Fibroblast of skin of right biceps (primary cell): ENCODE measurements at places on chromosomes 7 and 10.

GRCh38 chr10:70053841-70054288, 1.2 kb downstream of the MACROH2A2 start:
- DNase-seq = peak; percentile 34

DNA sequence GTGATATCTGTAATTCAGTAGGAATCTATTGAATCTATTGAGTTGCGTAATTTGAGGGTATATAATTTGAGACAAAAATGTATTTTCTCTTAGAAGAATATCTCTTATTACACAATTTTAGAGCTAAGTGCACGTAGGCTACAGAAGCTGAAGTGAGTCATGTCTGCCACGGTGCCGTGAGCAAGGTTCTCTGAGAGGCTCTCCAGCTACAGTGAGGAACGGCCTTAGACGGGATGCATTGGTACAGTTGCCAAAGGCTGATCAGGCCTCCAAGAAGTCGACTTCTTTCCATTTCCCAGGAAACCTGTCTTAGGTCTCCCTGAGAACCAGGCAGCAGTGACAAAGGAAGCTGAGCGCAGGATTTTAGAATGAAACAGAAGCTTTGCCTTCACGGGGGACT, 28.6 kb downstream of the TCERG1L start:
- DNase-seq = peak; percentile 5

DNA sequence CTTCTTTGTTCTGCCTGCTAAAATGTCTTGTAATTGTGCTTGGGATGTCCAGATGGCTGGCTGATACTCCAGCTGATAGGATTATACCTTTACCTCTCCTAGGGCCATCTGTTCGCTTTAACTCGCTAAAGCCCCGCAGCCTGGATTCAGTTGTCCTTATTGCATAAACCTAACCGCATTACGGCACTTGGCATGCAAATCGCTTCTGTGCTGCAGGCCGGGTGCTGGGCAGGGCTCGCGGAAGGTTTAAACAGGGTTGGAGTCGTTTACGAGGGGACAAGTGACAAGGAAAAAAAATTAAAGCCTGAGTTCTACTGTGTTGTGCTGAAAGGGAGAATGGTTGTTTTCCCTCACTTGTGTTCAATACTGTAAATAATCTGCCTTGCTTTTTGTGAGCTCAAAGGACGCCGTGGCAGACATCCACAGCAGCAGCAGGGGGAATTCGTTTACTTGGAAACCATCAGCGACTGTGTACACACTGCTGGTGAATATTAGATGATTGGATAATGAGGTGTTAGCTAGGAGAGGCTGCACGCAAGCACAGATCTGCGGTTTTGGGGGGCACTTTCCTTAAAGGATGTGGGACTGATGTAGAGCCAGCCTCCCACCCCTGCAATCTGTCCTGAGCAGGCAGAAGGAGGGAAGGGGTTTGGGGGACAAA, 93.0 kb downstream of the EBF3 start:
- DNase-seq = no peak

- DNase-seq = no peak
These were observed 85.9 kb downstream of the CDK6 start for GRCh38 chr7:92750447-92750839.

GRCh38 chr7:92056286-92056685, 78.0 kb downstream of the CYP51A1 start:
- no peak for DNase-seq

DNA sequence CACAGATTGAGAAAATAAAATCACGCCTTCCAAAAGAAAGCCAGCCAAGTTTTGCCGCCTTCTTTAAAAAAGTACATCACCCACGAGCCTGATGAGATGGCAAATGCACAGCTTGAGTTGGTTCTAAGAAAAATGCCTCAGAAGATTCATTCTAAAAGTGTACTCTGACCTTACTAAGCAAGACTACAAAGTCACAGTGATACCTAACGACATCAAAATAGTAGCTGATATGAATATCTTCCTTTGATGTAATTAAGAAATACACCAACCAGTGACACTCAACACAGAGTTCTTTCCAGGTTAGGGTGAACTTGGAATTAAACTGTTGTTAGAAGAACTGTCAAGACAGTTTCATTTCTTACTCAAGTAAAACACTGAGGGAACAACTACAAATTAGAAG, 78.0 kb upstream of the AMPH start:
- DNase-seq = no peak

GRCh38 chr7:2792856-2793487, 51.1 kb downstream of the GNA12 start:
- DNase-seq = no peak

GRCh38 chr10:56715262-56715661, 354.2 kb upstream of the ZWINT start:
- DNase-seq = no peak

DNA sequence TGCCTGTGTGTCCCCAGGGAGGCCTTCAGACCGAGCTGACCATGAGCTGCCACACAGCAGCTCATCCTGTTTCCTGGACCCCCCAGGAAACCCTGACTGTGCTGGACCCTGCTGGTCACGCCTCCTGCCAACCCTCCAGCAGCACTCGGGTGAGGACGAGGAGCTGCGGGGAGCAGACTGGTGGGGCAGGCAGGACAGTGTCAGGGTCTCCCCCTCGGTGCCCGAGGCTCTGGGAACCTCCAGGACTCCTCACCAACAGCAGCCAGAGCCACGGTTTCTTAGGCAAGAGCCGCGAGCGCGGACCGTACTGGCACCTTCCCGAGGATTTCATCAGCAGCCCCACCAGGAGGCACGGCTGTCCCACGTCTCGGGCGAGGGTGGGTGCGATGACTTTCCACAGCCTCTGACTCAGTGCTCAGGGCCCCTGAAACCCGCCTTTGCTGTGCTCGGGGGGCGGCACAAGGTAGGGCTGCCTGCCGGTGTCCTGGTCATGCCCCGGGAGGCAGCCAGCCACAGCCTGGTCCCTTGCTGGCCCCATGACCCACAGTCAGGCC, 186.9 kb downstream of the ELFN1 start:
- DNase-seq = no peak

- peak; percentile 5 for DNase-seq
These were observed 474 bp downstream of the ORC5 start for GRCh38 chr7:104207348-104207730.

- DNase-seq = peak; percentile 60
These were observed 90.4 kb downstream of the KIAA1549 start for GRCh38 chr7:138890499-138891445.

DNA sequence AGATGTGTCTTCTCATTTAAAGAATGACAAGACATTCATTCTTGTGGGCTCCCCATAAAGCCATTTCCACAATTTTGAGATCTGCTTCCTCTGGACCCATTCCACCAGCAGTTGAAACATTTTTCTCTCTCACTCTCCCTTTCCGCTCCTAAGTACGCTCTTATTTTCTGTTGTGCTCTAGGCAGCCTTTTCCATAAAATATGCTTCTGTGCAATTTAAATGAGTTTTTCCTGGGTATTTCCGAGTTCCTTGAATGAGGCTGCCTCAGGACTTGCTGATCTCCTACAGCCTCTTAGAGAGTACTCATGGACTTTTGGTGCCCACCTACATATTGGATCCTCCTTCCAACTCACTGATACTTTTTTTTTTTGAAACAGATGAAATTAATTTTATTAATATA, 23.6 kb upstream of the AKR1D1 start:
- DNase-seq = no peak

DNA sequence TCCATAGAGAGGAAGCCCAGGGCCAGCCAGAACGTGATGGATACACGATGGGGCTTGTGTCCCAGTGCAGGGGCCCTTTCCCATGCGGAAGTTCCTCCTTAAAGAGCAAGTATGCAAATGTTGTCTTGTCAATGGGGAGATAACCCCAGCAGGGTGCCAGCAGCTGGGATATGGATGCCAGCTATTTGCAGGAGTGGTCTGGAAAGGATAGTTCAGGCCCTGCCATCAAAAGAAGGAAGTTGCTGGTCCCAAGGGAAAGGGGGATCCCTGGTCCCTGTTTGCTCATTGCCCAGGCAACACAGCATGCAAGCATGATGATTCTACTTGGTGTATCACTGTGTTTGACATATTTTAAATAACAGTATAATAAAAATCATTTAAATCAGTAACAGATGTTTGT, 73.1 kb upstream of the HECW1 start:
- peak; percentile 86 for DNase-seq

DNA sequence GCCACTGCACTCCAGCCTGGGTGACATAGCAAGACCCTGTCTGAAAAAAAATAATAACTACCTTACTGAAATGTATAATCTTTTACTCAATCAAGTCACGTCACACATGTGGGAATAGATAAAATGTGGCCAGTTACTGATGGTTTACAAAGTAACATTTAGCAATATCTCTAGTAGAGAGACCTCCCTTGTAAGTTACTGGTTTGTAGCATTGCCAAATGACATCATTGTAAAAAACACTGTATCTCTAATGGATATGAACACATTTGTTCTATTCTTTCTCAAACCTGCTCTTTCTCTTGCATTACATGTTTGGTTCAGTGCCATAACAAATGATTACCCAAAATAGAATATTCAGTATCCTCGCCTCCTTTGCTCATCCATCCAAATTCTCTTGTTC, 18.8 kb downstream of the TET1 start:
- peak; percentile 15 for DNase-seq

- DNase-seq = no peak
These were observed 6.2 kb upstream of the FRAT1 start for GRCh38 chr10:97312897-97313296.

GRCh38 chr10:47406870-47407691, 23.0 kb upstream of the ZNF488 start:
- peak; percentile 78 for DNase-seq

- DNase-seq = peak; percentile 95
These were observed 124.9 kb downstream of the SND1 start for GRCh38 chr7:127776776-127777386.

- DNase-seq = no peak
These were observed 85.2 kb upstream of the DNAAF5 start for GRCh38 chr7:641269-641671.

DNA sequence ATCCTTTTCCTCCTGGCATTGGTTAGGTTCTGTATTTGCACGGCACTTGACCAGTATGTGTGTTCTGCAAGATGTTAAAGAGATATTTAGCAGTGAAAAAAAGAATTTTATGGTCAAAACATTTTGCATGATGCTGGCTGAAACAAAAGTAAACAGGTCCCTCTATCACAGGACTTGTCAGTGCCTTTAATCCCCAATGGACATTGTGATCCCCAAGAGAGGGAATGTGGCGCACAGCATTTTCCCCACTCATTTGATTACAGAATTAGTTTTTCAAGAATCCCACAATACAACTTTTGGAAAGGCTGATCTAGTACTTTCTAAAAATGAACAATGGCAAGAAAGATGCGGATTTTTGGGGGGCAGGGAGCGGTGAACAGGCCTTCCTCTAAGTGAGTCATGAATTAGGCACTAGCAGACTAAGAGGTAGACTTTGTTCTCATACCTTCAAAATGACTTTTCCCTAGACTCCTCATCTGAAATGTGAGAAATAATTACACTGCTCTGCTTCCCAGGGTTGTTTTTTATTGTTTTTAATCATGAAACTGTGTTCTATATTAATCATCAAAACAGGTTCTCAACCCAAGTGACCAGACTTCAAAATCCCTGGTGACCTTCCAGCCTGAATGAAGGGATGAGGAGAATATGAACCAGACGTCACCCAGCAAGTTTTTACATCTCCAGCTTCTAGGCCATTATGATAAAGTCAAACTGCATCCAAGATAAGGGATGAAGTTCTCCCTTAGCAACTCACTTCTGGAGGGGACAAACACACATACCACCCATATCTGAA, 8.6 kb downstream of the FBXW4 start:
- DNase-seq = peak; percentile 53

GRCh38 chr10:92024700-92025099, 101.1 kb downstream of the BTAF1 start:
- peak; percentile 30 for DNase-seq

- DNase-seq = no peak
These were observed 92.6 kb downstream of the MAPK8 start for GRCh38 chr10:48399056-48399541.

GRCh38 chr7:151592330-151592729, 72.6 kb upstream of the RHEB start:
- no peak for DNase-seq

GRCh38 chr10:50541317-50541716, 82.4 kb downstream of the SGMS1 start:
- no peak for DNase-seq

- DNase-seq = no peak
These were observed 30.1 kb upstream of the RBM20 start for GRCh38 chr10:110613996-110614495.

- DNase-seq = no peak
These were observed 121.0 kb downstream of the HIP1 start for GRCh38 chr7:75617634-75618234.

DNA sequence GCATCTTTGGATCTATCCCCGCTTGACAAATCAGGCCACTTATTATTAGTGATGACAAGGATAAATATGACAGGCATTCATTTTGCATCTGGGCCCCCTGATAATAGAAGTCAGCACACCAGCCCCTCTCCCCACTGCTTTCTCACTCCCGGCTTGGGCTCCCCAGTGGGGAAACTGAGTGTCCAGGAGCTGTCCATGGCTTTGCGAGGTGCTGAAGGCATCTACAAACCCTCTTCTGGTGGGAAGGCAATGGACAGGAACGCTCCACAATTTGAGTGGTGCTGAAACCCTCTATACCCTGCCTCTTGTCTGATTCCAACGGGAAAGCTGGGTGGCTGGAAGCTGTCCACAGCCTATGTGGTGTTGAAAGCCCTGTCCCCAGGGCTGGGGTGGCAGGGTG, 61.7 kb upstream of the PCBD1 start:
- DNase-seq = no peak

GRCh38 chr10:113247050-113247449, 297.0 kb downstream of the TCF7L2 start:
- DNase-seq = no peak

- no peak for DNase-seq
These were observed 16.0 kb upstream of the VOPP1 start for GRCh38 chr7:55588379-55588699.

- DNase-seq = no peak
These were observed 35.3 kb downstream of the ATAD1 start for GRCh38 chr10:87782721-87783120.

DNA sequence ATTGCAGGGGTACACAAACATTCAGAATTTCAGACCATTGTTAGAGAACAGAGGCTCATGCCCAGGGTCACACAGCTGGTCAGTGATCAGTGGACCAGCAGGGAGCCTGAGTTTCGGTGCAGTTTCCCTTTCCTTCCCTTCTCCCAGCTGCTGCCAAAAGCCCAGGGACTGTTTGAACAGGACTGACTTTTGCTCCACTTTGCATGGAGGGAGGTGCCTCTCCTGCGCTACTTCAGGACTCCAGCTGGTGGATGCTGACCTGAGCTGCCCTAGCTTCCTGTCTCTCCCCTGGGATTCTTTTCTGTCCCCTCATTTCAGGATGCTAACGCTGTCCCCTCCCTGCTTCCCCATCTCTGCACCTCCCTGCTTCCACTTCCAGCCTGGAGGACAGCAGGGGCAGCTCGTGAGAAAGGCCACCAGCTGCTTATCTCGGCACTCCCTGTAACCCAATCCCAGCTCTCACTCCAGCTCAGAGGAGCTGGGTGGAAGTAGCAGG, 14.5 kb downstream of the SH2D4B start:
- DNase-seq = no peak

GRCh38 chr10:17066000-17066399, 63.6 kb downstream of the CUBN start:
- DNase-seq = no peak

- DNase-seq = no peak
These were observed 37.2 kb downstream of the CUBN start for GRCh38 chr10:17092216-17092944.

- no peak for DNase-seq
These were observed 34.8 kb downstream of the MDFIC start for GRCh38 chr7:114956702-114957101.

- peak; percentile 86 for DNase-seq
These were observed at the start of gene ZNF746 for GRCh38 chr7:149497467-149498261. ZNF746 (minus strand) TSS chr7:149497809; CDS start chr7:149497536, 273 bp downstream.

- no peak for DNase-seq
These were observed 722.7 kb upstream of the CELF2 start for GRCh38 chr10:10294881-10295529.
